ENCODE measurements at places on chromosomes 7 and 10.

DNA sequence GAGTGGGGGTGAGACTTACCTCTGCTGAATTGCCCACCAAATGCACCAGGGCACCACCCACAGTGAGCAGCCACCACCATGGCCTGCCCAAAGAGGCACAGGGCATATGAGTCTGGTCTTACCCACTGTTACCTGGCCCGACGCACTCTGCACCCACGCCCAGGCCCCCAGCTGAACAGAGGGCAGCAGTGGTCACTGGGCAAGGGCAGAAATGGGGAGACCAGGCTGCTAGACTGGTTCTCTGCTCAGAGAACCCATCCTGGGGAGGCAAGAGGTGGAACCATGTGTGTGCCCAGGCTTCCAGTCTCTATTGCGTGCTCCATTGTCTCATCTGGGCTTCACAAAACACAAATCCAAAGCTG lies 39.4 kb upstream of the DAGLB start:
- no peak for DNase-seq

DNA sequence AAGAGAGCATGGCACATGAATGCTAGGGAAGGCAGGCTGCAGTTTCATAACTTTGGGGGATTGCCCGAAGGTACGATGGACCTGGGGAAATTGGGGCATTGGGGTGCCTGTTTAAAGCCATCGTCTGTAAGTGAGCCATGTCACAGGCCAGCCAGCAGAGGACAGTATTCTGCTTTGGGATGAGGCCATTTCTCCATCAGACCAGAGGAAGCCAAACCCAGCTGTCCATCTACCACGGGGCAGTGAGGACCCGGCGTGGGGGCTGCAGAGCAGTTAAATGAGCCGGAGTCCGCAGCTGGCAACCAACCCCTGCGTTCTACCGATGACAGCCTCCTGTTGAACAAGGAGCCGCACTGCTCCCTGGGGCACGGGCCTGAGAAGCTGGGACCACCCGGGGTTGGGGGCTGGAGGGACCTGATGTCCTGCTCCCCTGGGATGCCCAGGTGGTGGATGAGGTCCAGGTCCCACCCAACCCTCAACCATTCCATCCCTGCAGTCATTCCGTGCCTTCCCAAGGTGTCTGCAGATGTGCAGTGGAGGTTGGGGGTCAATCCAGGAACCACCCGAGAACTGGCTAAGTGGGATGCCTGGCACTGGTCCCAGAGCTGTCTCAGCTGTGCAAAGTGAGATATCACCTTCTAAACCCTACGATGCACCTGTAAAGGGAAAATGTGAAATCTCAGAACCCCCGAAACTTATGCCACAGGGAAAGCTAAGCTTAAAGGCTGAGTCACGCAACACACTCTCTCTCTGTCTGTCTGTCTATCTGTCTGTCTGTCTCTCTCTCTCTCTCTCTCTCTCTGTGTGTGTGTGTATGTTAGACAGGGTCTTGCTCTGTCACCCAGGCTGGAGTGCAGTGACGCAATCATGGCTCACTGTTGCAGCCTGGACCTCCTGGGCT lies 12.1 kb upstream of the RHBDD2 start:
- peak; percentile 46 for DNase-seq

DNA sequence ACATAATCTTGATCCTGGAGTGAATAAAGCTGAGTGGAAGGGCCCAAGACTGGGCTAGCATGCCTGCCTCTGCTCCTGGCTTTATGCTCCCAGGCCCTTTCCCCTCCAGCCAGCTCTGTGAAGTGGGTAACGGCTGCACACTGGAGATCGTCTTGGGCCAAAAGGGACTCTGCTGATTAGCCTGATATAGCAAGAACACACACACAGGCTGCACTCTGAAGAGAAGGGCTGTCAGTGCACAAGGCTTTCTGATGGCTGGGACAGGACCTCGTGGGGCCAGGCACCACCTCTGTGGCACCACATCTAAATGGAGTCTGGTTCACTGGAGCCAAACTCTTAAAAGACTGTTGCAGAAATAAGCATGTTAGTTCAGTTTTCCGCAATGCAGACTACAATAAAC lies 161.4 kb downstream of the NEURL1 start:
- DNase-seq = no peak

DNA sequence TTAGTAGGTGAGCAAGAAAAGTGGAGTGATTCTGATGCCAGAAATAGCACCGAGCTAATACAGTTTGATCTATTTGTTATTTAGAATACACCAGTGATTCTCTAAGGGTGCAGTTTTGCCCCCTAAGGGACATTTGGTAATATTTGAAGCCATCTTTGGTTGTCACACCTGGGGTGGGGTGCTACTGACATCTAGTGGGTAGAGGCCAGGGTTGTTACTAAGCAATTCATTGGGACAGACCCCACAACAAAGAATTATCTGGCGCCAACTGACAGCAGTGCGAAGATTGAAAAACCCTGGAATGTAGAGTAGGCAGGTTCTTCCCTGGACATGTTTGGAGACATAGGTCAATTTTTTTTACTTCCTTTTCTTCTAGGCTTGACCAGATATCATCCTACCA lies 14.6 kb downstream of the PALS2 start:
- peak; percentile 58 for DNase-seq

DNA sequence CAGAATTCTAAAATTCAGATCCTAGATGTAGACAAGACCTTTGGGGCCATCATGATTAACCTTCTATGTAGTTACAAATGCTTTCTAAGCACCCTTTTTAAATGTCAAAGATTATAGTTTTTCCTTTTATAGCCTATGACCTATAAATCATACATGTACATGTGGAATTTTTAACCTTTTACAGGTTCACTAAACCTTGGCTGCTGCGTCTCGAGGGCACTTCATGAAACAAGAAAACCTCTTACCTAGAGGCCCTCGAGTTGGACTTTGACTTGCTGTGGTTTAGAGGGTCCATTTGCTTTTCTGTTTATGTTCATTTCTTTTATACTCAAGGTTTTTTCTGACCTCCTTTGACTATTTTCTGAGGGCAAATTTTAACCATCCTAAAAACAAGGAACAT lies 302.2 kb downstream of the CSTF2T start:
- DNase-seq = no peak

DNA sequence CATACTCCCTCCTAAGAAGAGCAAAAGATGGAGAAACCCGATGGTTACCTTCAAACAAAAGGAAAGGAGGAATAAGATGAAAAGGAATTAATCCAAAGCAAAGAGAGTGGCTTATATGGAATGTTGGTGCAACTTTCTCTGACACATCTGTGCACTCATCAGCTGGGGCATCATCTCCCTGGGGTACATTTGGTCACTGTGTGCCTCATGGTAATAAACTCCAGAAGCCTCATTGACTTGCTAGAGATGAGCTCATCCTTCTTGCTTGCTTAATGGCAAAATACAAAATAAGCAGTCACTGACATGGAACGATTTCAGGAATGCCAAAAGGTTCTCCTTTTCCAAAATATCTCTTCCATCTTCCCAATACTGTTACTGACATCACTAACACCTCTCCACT lies 22.5 kb downstream of the CAV1 start:
- no peak for DNase-seq

- no peak for DNase-seq
Observed at GRCh38 chr7:69630292-69630691, 32.0 kb downstream of the AUTS2 start.

GRCh38 chr7:18344536-18344935 lies 151.0 kb upstream of the HDAC9 start:
- DNase-seq = no peak

- no peak for DNase-seq
Observed at GRCh38 chr10:16941067-16941466, 123.8 kb upstream of the RSU1 start.

GRCh38 chr10:14625192-14625631 lies 149.5 kb downstream of the FAM107B start:
- no peak for DNase-seq

GRCh38 chr7:139776486-139777132 lies 1.2 kb downstream of the HIPK2 start:
- DNase-seq = peak; percentile 43

DNA sequence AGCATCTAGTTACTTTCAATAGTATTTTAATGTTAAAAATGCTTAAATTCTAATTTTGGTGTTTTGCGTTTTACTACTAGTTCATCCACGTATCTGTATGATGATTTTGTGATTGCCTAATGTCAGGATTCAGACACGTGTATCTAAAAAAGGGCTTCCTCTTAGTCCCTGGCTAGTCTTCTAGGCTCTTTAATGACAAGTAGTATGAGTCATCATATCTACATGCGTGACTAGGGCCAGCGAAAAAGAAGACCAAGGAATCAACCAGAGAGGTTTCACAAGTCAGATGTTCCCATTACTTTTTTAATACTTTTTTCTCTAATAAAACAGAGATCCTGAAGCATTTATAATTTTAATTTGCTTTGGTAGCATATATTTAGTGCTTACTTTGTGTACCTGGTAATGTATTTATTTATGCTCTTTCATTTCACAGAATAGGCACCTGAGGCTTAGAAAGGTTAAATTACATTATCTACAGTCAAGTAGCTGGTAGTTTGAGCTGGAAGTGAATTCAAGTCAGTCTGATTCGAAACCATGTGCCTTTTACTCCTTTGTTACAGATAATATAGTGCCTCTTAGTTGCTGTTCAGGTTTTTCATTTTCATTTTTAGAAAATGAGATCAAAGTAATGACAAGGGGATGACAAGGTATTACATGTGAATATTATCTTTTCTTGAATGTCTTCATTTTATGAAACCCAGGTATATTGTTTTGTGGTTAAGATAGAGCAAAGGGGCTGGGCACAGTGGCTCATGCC lies 140.3 kb downstream of the FOXP2 start:
- no peak for DNase-seq

GRCh38 chr7:154304231-154304630 lies 252.0 kb downstream of the DPP6 start:
- no peak for DNase-seq

- no peak for DNase-seq
Observed at GRCh38 chr10:84634636-84635035, 306.2 kb downstream of the CCSER2 start.

DNA sequence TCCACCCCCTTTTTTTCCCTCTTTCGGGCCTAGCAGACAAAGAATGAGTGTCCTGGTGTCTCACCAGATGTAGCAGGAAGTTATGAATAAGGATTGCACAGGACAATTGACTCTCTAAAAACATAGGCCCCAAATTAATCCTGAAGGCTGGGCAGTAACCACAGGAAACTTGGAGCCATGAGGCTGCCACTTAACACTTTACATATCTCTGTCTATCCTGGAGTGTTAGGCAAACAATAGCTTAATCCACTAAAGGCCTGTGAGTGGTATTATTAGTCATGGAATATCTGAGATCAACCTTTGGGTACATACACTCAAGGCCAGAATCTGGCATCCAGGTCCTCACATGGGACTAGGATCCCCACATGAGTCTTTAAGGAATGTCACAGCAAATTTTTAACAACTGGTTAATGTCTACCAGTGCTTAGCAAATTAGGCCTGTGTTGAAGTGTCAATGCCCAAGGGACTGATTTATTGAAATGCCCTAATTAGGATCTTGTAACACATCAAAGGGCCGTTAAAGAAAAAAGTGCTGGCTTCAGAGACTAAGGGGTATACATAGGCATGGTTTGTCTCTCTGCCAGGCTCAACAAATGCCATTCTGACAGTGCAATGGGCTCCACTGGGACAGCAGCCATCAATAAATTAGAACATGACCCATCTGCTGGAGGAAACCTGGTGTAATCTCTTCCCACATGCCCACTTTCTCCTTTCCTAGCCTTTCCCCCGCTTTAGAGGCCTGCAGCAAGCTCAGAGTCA lies 196.7 kb upstream of the TBX20 start:
- no peak for DNase-seq

GRCh38 chr7:149713061-149713730 lies 60.2 kb downstream of the ZNF467 start:
- no peak for DNase-seq

- DNase-seq = no peak
Observed at GRCh38 chr7:119664601-119665000, 608.4 kb upstream of the KCND2 start.

DNA sequence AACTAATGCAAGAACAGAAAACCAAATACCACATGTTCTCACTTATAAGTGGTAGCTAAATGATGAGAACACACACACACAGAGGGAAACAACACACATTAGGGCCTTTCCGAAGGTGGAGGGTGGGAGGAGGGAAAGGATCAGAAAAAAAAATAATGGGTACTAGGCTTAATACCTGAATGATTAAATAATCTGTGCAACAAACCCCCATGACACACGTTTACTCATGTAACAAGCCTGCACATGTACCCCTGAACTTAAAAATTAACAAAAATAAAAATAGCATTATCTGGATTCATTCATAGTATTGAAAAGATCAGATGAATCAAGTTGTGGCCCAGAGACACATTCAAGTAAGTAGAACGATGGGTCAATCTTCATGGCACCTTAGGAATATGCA lies 159.5 kb upstream of the POT1 start:
- DNase-seq = no peak

GRCh38 chr10:23325132-23325531 lies 19.5 kb downstream of the C10orf67 start:
- DNase-seq = no peak

DNA sequence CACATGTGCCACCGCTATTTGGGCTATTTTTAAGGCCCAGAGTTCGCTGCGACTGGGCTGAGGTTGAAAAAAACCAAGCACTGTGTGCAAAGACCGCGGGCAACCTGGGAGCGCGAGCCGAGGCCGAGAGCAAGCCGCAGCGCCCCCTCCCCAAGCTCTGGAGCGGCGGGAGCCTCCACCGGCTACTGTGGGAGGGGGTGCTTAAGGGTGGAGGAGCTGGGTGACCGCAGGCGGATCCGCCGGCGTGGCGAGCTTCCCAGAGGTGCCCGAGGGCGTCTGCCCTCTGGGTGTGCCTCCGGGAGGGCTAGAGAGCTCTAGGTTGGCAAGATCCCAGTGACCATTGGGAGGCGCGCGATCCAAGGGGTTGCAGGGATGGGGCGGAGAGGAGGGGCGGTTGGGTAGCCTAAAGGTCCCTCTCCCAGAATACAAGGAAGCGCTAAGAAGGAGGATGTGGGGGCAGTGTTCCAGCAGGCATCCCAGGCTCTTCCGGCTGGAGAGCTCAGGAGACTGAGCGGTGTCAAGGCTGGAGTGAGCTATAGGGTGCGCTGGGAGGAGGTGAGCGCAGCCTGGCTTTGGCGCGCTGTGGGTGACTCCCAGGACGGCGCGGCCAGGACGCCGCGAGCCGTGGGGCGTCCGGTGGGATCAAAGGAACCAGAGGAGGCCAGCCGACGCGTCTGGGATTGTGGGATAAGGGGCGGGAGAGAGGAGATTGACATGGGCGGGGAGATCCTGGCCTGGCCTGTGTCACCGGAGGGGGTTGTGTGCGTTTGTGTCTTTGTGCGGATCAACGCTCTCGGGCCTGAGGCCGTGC lies 8.0 kb downstream of the DLX5 start:
- no peak for DNase-seq

GRCh38 chr7:101395376-101395775 lies 32.7 kb downstream of the COL26A1 start:
- DNase-seq = no peak

Data from activated T-cell treated with anti-CD3 and anti-CD28 coated beads, Interleukin-2, amount 50 U/mL, for 1 hour (primary cell).